NT2/D1 (cell line): ENCODE measurements at places on chromosomes 1 and 21.

DNA sequence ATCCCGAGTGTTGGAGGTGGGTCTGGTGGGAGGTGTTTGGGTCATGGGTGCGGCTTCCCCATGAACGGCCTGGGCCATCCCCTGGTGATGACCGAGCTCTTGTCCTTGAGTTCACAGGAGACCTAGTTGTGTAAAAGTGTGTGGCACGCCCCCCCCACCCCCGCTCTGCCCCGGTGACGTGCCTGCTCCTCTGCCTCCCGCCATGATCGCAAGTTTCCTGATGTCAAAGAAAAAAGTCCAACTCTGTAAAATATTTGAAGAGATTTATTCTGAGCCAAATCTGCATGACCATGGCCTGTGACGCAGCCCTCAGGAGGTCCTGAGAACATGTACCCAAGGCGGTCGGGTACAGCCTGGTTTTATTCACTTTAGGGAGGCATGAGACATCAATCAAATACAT is 125.1 kb upstream of the COL6A1 start:
- no peak for DNase-seq

- DNase-seq, result no peak
Measured at GRCh38 chr1:97826820-97827219, 94.0 kb downstream of the DPYD start.

GRCh38 chr1:21804536-21804935 is 7.5 kb upstream of the LDLRAD2 start:
- DNase-seq, result no peak

DNA sequence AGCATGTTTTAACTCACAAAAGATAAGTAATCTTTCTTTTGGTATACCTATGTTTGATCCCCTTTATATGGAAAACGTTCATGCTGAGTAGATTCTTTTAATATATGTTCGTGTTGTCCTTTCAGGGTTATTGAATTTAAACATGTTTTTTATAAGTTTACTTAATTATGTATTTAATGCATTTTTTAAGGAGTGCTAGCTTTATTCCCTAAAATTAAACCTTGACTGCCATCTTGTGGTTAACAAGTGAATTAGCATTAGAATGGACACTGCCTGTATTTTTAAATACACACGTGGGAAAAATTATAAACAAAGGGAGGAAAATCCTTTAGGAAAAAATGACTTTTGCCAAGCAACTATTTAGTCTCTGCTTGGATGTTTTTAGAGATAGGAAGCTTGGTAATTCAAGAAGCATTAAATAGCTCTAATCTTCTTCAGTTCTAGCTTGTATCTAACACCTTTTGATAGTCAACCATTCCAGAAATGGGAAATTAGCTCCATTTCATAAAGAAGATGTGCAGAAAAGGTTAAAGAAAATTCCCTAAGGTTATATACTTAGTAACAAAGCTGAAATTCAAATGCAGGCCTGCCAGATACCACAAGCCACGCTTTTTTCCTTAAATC is 43.0 kb downstream of the UBE2U start:
- no peak for DNase-seq

GRCh38 chr1:19345391-19345790 is 33.3 kb downstream of the SLC66A1 start:
- DNase-seq, result no peak

DNA sequence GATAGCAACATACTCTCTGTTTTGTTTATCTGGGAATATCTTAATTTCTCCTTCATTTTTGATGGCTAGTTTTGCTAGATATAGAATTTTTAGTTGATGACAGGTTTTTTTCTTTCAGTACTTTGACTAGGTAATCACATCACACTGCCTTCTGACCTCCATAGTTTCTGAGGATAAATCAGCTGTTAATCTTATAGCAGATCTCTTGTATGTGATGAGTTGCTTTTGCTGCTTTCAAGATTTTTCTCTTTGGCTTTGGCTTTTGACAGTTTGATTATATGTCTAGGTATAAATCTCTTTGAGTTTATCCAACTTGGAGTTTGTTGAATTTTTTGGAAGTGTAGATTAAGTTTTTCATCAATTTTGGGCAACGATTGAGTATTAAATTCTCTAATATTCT is 142.6 kb downstream of the ZNF644 start:
- DNase-seq, result no peak

- no peak for DNase-seq
Measured at GRCh38 chr21:30478004-30478403, 2.2 kb downstream of the KRTAP19-1 start.

DNA sequence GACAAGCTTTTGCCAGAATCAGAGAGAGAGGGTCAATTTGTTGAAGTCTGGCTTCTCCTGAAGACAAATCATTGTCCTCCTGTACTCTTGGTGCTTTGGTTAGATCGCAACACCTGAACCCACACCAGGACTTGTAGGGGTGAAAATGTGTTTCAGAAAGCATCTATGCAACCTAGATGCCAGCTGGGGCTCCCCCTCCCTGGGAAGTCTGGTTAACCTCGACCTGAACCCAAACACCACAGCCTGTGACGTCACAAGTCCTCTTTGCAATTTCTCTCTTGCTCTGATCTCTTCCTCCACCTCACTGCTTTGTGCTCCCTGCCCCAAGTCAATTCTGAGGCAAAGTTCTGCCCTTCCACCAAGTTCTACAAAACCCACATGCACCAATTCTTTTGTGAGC is 42.8 kb upstream of the USP24 start:
- no peak for DNase-seq

DNA sequence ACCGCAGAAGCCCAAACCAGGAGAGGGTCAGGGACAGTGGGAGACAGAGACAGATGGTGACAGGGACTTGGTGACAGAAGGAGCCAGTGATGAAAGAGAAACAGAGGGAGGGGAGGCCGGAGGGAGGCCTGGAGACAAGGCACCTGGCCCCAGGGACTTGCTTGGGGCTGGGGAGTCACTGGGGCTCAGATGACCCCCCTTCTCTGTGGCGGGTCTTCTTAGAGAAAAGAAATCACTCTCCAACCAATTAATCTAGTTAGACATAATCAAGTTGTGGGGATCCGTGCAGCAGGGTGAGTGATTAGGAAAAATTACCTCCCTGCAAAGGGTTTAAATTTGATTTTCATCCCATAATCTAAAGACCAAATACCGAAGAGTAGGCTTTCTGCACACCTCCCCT is 519.8 kb downstream of the PTPRU start:
- no peak for DNase-seq

DNA sequence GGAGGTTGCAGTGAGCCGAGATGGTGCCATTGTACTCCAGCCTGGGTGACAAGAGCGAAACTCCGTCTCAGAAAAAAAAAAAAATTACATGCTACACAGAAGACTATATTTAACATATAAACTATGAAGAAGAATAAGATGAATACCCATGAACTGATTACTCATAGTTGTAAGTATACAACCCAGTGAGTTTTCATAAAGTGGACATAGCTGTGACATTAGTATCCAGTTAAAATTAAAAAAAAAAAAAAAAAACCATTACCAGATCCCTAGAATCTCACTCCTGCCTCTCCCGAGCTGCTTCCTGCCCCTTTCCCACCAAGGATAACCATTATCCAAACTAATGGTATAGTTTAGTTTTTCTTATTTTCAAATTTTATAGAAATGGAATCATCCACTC is 37.4 kb downstream of the UBE4B start:
- DNase-seq, result no peak

GRCh38 chr1:154689083-154689482 is 81.1 kb upstream of the ADAR start:
- DNase-seq, result no peak

DNA sequence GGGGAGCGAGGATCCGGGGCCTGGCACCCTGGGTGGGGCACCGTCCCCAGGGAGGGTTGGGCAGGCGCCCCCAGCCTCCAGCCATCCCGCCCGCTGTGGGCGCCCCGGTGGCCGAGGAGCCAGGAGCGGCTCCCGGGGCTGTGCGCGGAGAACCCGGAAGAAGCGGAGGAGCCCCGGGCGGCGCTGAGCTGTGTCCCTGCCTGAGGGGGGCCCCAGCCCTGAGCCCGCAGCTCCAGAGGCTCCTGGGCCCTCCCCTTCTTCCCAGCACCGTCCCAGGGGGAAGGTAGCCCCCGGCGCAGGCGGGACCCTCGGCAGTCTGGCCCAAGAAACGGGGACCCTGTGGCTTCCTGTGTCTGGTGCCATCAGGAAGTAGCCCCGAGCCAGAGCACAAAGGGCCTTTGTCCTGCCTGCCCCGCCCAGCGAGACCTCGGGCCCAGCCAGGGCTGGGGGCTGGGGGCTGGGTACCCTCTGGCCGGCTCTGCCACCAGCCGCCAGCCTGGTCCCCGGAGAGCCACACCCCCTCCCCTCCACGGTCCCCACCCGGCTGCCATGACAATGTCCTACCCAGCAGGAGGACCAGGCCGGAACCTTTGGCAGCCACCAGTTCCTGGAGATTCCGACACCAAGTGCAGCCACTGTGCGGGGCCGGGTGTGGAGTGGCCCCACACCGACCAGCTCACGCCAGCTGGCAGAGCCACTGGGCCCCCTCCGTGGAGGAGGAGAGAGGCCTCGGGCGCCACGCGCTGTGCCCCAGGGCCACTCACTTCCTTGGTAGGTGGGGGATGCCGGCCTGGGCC is 15.6 kb upstream of the TTLL10 start:
- DNase-seq, result no peak

GRCh38 chr1:167294528-167294927 is 73.8 kb downstream of the POU2F1 start:
- no peak for DNase-seq

DNA sequence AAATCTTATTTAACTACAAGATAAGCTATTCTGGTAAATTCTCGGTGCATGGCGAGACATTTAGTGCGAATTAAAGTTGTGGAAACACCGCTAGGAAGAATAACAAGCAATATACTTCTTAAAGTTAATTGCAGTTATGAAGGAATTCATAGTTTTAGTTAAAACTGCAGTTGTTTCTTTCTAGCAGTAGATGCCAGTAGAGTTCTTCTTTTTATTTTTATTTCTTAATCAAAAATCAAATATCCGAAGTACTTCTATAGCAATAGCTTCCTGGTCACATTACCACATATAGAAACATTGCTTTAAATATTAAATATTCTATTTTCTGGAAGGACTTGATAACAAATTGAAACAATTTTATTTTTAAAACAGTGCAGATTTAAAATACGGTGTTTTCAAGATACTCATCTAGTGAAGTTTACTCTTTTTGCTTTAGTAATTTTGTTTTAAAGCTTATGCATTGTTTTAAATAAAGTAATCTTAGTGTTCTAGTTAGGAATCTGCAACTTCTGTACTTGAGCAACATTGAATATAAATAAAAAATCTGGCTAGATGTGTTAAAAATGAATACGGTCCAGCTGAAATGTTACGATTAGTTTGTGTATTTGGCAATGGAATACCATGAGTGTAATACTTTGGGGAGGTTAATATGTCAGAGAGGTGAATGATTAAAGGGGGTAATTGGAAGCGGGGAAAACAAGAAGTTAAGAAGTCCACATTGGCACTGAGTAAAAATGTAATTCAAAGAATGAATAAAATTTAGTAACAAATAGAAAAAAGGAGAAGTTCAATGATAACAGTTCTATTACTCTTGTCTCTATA is 2.7 kb upstream of the PRKACB start:
- DNase-seq, result no peak

DNA sequence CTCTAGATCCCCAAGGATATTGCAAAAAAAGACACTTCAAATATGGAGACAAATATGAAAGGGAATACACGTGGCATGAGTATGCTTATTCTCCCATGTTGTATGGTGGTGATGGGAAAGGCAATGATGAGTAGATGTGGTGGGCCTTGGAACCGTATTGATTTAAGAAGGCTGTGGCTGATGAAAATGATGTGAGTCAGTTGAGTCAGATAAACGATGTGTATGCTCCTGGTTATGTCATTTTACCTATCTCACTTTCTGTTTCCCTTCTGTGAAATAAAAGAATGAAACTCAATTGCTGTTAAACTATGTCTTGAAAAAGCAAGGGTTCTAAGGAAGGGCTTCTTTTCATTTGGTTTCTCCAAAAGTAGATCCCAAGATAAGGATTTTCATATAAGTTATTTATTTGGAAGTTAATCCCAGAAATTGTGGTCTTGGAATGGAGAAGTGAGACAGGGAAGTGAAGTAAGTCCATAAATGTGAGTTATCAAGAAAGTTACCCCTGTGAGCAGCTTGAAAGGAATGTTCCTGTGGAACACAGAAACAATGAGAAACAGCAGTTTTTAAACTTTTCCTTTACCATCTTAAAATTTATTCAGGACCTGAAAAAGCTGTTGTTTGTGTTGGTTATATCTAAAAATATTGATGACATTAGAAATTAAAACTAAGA is 292.0 kb downstream of the DUSP10 start:
- DNase-seq, result no peak

- no peak for DNase-seq
Measured at GRCh38 chr1:32613472-32613871, 36.9 kb downstream of the ZBTB8OS start.

DNA sequence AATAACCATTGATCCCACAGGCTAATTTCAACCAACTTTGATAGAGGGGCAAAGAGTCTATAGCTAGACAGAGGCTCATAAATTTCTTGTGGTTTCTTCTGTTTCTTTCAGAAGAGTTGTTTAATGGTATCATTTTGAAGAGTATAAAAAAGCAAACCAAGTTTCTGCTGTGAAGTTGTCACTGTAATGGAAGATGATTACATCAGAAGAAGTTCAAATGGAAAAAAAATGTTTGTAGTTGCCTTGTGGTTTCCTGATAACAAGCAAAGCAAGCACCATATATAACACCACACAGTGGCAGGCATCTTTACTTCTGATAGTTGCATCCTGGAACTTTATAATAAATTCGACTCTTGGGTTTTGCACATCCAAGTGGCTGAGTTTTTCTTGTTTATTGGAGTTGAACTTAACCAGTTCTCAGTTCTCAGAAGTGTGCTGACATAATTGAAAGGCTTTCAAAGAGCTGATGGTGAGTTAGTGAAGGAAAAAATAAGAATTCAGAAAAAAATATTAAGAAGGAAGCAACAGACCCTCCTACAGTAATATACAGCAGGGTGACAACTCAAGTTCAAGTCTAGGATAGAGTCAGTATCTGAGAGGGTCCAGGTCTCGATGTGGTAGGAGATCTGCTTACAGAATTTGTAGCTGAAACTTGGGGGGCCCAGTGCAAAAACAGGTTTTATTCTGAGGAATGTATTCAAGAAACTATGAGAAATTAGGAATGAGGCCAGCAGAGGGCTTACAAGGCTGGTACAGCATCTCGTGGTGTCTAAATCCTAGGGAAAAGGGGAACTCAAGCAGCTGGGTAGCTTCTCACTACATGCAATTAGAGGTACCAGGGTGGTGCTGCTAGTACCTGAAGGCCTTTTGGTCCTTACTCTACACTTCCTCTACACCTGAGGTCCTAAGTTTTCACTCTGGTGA is 123.5 kb downstream of the CRB1 start:
- no peak for DNase-seq

DNA sequence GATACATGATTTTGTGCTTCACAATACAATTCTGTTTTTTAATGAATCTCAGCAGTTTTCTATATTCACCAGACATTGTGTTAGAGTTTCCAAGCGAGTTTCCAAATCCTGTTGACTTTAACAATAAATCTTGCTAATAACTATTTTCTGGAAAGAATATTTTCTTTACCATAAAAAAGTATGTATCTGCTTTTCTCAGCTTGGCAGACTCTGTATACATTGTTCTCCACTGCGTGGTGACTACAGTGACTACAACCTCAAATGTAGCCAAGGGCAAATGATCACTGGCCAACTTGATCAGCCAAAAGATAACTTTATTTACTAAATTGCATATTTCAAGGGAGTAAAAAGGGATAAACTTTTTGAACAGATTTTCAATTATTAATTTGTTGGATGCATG is 325.9 kb upstream of the ADAMTS5 start:
- no peak for DNase-seq

- DNase-seq, result no peak
Measured at GRCh38 chr1:162667381-162668080, 35.3 kb downstream of the DDR2 start.

GRCh38 chr1:56139836-56140235 is 439.5 kb downstream of the PLPP3 start:
- peak; percentile 23 for DNase-seq
